Suppressor macrophage (primary cell): ENCODE measurements at places on chromosomes 11 and 22.

DNA sequence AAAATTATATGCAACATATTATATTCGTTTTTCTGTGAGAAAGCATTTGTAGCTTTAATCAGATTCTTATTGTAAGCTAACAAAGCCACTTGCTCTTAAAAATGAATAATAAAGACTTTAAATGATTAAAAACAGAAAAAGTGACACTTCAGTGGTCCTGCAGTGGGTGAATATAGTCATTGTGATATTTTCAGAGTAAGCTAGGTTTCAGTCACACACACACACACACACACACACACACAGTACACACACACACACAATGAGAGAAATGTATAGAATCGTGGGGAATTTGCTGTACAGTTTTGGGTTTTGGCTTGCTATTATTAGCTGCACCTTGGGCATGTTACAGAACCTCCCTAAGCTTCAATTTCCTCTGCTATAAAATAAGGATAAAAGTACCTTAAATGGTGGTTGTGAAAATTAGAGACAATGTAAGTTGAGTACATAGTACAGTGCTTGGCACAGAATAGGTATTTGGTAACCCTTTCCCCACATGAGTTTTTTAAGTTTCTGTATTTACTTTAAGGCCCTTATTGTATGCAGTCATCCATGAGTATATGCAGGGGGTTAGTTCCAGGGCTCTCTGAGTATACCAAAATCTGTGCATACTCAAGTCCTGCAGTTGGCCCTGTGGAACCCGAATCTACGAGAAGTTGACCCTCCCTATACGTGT is 39.8 kb downstream of the CSTPP1 start:
- no peak for DNase-seq

GRCh38 chr22:23557467-23557866 is 22.6 kb downstream of the IGLL1 start:
- DNase-seq, result no peak

DNA sequence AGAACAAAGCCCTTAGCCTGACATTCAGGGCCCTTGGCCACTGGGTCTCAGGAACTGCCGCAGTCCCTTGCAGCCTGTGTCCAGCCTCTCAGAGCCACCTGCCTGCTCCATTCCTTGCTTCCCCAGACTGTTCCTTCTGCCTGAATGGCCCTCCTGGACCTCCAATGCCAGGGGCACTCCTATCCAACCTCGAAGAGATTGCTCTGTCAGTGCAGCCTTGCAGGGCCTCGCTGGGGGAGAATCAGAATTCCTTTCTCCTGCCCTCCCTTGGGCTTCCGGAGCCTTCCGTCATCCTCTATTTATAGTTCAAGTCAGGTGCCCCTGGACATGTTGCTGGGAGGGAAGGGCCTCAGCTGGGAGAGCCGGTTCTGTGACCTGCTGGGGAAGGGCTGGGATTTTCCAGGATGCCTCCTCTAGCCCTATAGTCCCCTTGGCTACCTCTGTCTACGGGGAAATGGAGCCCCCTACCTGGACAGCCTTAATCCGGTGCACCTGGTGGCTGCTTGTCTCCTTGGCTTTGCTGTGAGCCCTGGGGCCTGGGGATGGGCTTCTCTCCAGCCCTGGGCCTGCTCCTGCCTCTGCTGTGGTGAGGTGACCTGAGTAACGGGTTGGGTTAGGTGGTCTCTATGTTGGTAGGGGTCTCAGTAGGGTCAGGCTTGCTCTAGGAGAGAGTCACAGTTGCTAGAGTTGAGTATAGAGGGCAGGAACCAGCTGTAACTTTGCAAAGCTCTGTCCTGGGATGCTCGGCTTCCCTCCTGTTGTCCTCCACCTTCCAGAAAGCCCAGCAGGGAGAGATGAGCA is 45.9 kb upstream of the SYT7 start:
- no peak for DNase-seq

GRCh38 chr11:79173615-79174014 is 267.2 kb downstream of the TENM4 start:
- DNase-seq, result no peak

GRCh38 chr11:92867913-92868619 is 101.4 kb upstream of the MTNR1B start:
- no peak for DNase-seq

GRCh38 chr22:19176732-19177131 is 1.8 kb downstream of the SLC25A1 start:
- no peak for DNase-seq

DNA sequence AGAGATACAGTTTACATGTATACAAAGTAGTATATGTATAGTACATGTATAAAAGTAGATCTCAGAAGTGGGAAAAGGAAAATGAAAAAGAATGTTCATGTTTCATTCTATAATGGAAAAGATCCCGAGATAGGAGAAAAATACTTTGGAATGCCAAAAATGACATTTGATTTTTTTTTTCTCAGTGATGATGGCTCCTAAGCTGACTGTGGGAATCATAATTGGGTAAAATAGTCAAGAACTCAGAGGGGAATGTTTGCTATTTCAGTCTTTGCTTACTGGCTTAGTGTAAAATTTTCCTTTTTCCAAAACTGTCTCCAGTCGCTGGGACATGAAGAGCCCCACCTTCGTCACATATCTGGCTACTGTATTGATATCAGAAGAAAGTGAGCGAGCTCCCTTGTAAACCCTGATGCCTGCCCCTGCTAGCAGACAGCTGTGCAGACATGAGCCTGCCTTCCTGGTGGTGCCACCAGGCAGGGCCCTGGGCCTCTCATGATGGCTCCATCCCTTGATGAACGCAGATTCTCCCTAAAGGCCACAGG is 944.6 kb downstream of the NTM start:
- DNase-seq, result no peak

DNA sequence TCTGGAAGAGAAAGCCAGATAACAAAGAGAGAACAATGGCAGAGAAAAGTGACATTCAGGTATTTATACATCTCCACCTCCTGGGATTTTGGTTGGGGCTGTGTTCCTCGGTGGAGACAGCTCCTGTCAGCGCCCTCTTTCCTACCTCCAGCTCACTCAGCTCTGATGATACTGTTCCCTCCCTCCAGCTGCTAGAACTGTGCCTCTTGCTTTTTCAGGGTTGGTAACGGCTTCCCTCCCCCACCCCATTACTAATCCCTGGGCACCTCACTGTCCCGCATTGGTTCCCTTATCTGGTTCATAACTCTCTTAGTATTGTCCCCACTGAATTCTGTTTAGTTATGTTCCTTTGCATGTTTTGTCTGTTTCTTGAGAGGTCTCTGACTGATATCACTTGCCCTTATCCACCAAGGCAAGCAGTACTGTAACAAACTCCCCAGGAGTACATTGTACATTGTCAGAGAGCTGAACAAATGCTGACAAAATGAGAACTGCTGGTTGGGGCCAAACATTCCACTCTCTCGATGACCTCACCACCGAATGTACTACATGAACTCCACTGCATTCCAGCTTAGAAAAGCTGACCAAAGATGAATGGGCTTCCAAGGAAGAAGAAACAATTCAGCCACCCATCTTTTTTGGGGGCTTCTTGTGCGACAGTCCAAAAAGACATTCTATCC is 5.7 kb upstream of the FBXO3 start:
- DNase-seq, result no peak
